ENCODE measurements at places on chromosomes 5 and 9.

DNA sequence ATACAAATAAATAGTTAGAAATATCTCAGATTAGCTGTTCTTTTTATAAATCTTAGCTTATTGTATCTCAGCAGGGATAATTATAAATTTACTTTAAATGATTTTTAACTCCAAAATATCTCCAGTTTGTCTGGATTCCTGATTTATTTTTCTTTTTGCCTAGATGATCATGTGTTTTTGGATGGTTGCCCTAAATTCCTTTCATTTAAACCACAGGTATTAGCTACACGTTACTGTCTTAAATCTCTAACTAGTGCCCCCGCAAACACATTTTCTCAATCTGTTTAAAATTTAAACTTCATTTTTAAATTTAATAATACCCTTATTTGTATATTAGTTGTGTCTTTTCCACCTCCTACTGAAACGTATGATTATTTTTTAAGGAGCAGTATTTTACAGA lies 5.6 kb downstream of the FER start:
- no peak for DNase-seq

GRCh38 chr9:27473111-27473529 lies 51.0 kb upstream of the IFNK start:
- no peak for DNase-seq

DNA sequence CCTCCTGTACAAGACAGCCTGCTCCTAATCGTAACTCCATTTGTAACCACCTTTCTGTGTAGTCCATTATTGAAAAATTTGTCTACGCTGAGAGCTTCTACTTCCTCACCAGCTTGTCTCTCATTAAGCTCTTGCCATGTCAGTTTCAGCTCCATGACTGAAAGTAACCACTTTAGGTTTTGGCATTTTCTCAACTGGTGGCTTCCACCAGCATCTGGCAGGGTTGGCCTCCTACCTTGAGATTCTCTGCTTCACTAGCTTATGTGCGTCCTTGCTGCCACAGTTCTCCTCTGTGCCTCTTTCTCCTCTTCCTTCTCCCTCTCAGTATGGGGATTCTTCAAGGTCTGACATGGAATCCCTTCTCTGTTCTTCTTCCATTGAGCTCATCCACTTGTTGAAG lies 31.8 kb downstream of the F2RL2 start:
- DNase-seq: no peak

DNA sequence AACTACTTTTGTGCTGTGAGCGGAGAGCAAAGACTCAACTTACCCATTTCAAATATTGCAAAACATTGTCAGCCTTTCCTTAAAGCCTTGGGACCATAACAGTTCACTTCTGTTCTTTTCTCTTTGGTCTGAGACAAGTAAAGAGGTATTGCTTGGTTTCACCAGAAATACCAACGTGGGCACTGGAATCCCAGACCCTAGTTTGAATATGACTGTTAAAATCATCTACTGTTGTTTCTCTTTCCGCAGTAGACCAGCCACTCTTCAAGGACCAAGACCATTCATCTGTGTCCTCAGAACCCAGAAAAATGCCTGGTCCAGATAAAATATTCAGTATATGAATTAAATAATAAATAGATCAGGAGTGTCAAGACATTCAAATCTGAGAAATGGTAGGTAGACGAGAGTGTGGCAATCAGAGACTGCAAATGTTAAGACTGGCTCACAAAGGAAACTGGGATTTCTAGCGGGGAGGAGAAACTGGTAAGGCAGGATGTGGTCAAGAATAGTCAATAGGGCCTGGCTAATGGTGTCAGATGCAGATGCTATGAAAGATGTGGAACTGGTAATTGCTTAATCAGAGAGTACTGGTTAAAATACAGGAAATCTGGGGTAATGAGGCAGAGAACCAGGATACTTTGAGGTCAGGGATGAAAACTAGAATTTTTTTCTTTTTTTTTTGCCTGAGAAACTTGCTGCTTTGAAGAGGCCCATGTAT lies 82.1 kb upstream of the IL33 start:
- no peak for DNase-seq

GRCh38 chr5:139236479-139236878 lies 38.3 kb upstream of the SIL1 start:
- no peak for DNase-seq

DNA sequence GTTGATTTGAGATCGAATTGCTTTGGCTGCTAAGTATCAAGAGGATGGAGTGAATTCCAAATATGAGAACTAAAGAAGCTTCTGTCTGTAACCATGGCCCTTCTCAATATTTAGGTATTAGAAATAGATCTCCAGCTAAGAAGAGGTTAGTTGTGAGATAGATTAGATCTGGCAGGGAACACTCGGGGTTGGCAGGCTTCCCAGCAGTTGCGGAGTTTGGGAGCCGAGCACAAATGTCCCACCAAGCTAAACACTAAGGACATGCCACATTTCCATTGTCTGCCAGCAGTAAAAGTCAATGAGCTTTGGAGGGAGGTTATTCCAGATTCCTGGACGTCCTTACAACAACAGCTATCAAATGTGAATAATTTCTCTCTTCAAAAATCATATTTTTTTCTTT lies 85.8 kb downstream of the TAF11L14 start:
- no peak for DNase-seq

DNA sequence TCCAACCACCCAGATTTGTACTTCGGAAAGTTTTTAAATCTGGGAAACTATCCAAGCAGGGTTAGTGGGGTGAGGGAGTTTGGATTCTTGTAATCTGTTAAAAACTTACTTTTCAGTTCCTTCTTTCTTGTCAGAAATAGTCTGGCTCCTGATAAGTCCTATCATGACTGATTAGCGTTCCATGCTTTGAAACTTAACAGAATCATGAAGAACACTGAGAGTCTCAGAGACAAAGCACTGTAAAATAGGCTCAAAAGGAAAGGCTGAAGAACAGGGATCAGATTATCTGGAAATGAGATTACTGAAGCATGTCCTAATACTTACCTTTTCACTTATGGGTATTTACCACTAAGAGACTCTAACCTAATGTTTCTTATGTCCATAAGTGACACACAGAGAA lies 242.5 kb downstream of the ARRDC3 start:
- no peak for DNase-seq

GRCh38 chr9:95588724-95589588 lies 72.2 kb upstream of the PTCH1 start:
- no peak for DNase-seq

DNA sequence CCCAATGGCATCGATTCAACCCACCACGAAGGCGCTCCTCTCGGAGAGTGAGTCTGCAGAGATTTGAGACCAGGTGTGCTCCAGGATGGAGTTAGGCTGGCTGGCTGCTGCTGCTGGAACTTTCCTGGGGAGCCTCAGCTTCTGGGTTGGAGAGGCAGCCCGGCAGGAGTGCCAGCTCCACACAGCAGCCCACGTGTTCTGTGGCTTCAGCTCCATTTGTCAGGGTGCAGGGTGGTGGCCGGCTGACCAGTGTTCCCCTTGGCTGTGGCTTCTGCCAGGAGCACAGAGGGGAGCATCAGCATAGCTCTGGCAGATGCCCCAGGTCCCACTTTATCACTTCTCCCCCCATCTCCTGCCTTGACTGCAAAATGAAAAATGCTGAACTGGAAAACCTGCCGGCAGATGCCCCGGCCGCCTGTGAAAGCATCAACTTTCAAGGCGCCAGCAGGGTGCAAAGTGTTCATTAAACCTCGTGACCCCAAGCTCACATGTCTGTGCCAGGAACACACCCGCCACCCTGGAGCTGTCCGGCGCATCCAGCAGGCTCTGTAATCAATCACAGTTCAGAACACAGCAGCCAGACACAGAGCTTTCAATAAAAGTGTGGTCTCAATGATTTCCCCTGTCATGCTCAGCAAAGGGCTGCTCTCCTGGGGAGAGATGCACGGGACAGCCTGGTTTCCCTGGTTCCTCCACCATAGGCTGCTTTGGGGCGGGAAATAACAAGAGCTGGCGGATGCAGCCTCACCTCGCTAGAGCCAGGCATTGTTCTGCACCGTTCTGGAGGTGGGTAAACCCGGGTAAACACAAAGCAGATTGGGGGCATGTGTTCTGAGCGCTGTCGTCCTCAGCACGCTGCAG lies 53.2 kb downstream of the TRIP13 start:
- DNase-seq: no peak

- DNase-seq: no peak
Measured at GRCh38 chr5:90967443-90967842, 408.8 kb downstream of the ADGRV1 start.

GRCh38 chr9:444528-444927 lies 229.9 kb downstream of the DOCK8 start:
- DNase-seq: no peak

- no peak for DNase-seq
Measured at GRCh38 chr5:136115183-136115865, 17.3 kb upstream of the SMAD5 start.

DNA sequence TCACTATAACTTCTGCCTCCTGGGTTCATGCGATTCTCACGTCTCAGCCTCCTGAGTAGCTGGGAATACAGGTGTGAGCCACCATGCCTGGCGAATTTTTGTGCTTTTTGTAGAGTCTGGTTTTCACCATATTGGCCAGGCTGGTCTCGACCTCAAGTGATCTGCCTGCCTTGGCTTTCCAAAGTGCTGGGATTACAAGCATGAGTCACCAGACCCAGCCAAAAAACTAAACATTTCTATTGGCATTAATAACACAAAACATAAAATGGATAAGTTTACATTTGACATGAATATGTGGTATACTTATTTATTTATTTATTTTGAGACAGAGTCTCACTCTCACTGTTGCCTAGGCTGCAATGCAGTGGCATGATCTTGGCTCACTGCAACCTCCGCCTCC lies 13.6 kb upstream of the REEP5 start:
- no peak for DNase-seq

GRCh38 chr5:124059200-124059599 lies 547.2 kb downstream of the CSNK1G3 start:
- DNase-seq: no peak

GRCh38 chr9:97900738-97901565 lies 21.3 kb downstream of the TRMO start:
- DNase-seq: no peak

DNA sequence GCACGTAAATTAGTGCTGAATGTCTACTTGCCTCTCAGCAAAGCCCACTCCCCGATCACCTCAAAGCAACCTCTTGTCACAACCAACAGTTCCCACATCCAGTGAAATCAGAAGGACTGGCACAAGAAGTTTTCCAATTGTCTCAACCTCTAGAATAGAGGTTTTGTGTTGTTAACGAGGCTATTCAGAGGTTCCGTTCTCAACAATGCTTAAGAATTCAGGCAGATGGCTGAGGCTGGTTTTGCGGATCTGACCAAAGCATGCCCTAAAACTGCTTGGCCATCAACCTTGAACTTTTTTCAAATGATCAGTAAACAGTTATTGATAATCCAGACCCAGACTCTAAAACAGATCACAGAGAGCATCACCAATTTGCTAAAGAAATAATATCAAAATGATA lies 52.9 kb downstream of the MAPKAP1 start:
- DNase-seq: no peak

GRCh38 chr9:91433180-91433579 lies 9.5 kb upstream of the NFIL3 start:
- no peak for DNase-seq

- no peak for DNase-seq
Measured at GRCh38 chr9:116156621-116157314, 3.2 kb downstream of the PAPPA start.

GRCh38 chr5:170168002-170168401 lies 62.3 kb downstream of the FOXI1 start:
- DNase-seq: no peak

GRCh38 chr9:21901546-21901945 lies 92.6 kb downstream of the CDKN2A start:
- DNase-seq: no peak

GRCh38 chr5:39555788-39556187 lies 131.0 kb upstream of the DAB2 start:
- no peak for DNase-seq

DNA sequence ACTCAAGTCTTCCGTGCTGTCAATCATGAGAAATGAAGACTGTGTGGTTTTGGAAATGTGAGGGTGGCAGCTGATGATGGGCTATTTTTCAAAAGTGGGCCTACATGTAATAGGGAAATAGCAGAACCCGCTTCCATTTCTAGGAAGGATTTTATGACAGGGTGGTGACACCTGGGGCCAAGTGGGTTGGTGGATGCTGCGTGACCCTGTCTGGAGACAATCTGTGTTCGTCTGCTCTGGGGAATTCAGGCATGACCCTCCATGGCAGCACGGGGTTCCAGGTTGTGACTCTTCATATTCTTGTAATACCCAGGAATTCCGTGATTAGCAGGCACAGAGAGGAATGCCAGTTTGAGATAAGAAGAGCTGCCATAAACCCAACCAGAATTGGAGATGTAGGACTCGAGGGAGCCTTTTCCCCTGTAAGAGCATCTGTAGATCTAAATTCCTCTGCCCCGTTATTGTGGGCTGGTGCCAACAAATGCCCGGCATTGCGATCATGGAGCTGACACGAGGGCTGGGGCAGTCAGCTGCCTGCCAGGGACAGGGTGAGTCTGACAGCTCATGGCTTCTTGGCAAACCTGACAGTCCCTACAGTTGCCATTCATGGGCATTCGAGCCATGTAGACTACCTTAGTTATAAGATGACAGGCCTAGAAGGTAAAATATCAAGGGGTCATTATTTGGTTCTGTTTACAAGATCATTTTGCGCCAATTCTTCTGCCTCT lies 279.7 kb downstream of the GADD45G start:
- no peak for DNase-seq

DNA sequence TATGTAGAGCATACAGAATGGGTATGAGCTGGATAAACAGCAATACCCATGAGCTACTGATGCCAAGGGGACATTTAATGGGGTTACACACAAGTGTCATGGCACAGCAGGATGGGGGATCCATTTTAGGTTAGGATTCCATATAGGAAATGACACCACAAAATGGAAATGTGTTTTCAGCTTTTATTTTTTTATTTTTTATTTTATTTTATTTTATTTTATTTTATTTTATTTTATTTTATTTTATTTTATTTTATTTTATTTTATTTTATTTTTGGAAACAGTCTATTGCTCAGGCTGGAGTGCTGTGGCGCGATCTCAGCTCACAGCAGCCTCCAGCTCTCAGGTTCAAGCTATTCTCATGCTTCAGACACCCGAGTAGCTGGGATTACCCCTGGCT lies 11.6 kb downstream of the ZNF474 start:
- DNase-seq: no peak

- no peak for DNase-seq
Measured at GRCh38 chr5:77301447-77301883, 91.0 kb downstream of the PDE8B start.

GRCh38 chr9:94936419-94936818 lies 209.9 kb downstream of the AOPEP start:
- DNase-seq: no peak

- no peak for DNase-seq
Measured at GRCh38 chr5:139862313-139862712, 66.7 kb downstream of the PSD2 start.

GRCh38 chr5:7394889-7395431 lies 978 bp upstream of the ADCY2 start:
- DNase-seq: no peak

DNA sequence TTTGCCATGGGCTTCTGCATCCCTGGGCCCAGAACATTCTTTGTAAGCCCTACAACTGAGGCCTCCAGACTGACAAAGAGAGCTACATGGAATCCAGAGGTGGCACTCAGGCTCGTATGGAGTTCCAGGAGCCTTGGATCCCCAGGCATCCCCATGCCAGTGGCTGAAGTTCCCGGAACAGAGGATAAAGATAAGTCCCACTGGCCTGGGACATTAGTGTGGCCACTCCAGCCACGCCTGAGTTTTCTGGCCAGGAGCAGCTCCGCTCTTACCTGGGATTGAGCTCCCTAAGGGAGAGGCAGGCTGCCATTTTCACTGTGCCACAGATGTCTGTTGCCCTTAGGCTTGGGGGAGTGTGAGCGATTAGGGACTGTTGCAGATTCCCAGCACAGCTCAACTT lies 656.3 kb upstream of the FAM174A start:
- no peak for DNase-seq
